ENCODE measurements at places on chromosomes 4 and X.

DNA sequence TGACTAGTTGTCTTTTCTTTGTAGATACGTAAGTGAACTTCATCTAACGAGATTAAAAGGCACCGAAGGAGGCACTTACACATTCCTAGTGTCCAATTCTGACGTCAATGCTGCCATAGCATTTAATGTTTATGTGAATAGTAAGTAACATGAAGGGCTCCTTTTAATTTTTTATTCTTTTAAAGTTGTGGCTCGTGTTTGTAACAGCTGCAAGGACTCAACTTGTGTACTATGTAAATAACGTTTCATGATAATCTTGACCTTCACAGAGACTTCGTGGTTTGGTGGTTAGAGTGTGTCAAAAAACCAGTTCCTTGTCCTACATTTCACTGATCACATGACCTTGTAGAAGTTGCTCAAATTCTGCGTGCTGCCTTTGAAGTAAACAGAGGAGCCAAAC, 51.6 kb downstream of the KIT start:
- DNase-seq: no peak

GRCh38 chr4:188657365-188657764, 518.1 kb downstream of the TRIML1 start:
- DNase-seq: no peak

DNA sequence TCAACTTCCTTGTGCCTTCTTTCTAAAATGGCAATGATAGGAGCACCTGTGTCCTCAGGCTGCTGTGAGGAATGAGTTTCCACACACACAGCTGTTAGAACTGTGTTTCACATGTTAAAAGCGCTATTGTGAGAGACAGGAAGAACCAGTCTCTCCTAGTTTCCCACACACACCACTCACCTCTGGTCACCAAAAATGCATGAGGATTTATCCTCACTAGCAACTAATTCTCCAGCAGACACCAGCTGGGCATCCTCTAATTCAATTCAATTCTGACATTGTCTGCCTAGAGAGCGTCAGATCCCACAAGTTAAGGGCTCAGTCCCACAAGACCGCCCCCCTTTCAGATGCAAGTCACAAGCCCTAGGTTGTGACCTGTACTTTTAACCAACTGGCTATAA, 29.0 kb upstream of the SLC2A9 start:
- no peak for DNase-seq

GRCh38 chr4:19748519-19749479, 502.9 kb upstream of the SLIT2 start:
- no peak for DNase-seq

DNA sequence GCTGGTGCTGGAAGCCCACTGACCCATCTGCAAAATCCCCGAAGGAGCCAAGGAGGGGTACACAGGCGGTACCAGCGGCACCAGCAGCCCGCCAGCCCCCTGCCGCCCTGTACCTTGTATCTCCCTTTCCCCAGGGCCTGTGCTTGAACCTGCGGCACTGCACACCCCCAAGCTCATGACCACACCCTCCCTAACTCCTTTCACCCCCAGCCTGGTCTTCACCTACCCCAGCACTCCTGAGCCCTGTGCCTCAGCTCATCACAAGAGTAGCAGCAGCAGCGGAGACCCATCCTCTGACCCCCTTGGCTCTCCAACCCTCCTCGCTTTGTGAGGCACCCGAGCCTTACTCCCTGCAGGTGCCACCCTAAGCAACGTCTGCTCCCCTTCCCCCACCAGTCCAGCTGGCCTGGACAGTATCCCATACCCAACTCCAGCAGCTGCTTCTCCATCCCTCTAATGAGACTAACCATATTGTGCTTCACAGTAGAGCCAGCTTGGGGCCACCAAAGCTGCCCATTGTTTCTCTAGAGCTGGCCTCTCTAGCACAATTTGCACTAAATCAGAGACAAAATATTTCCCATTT, 94.9 kb downstream of the LARP1B start:
- no peak for DNase-seq

DNA sequence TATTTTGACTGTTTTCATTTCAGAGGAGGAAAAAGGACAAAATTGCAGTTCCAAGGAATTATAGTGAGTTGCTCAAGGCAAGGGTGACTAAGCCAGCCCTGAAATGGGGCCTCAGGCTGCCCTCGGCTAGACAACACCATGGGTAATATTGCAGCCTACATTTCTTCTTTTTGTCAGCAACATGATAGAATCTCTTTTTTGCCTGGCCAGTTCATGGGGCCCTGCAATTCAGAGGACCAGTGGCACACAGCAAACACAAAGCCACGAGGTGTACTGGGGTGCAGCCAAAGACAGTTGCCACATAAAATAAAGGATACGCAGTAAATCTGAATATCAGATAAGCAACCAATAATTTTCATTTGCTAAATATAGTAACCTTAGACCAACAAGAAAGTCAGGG, 41.8 kb downstream of the RBM47 start:
- DNase-seq: no peak

GRCh38 chr4:153764601-153765368, 5.0 kb upstream of the RNF175 start:
- DNase-seq: no peak

DNA sequence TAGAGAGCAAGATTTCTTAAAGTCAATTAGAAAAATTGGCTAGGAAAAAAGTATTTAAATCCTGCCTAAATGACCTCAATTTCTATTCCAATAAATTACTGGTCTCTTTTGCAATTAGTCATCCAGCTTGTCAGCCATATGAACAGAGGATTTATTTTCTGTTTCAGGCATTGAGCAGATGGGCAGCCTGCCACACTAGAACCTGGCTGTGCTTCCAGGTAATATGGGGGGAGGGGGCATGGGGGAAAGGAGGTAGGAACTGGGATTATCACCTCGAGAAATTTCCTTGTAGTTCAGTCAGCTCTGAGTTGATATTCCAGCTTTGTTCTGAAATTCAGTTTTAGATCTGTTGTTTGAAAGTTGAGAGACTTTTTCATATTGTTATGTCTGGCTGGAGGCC, 206.3 kb upstream of the LCORL start:
- DNase-seq: no peak

- DNase-seq: no peak
Observed at GRCh38 chr4:127080141-127080540, 552.6 kb upstream of the INTU start.

DNA sequence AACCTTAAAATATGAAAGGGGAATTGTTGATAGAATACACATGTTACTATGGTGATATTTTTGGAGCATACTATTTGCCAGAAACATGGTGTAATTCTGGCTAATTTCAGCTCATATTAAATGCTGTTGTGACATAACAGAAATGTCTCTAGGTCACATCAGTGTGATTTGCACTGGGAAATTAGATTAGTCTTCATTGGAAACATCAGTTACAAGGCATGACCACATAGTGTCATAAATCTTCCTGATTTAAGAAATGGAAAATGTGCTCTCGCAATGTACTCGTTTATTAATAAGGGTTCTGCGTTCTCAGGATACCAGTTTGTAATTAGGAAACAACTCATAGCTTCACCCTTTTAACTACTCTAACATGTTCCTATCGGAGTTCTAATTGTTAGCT, 72.9 kb upstream of the GYPA start:
- no peak for DNase-seq

- no peak for DNase-seq
Observed at GRCh38 chrX:130196466-130196865, 24.7 kb downstream of the RAB33A start.

- no peak for DNase-seq
Observed at GRCh38 chr4:26682436-26682835, 98.6 kb downstream of the TBC1D19 start.

GRCh38 chr4:140571620-140572019, 2.9 kb upstream of the UCP1 start:
- no peak for DNase-seq

- DNase-seq: no peak
Observed at GRCh38 chrX:67917421-67918010, 373.7 kb downstream of the AR start.

- DNase-seq: no peak
Observed at GRCh38 chr4:137345597-137345996, 186.7 kb downstream of the PCDH18 start.

GRCh38 chr4:4341861-4342650, 44.8 kb upstream of the NSG1 start:
- DNase-seq: no peak

DNA sequence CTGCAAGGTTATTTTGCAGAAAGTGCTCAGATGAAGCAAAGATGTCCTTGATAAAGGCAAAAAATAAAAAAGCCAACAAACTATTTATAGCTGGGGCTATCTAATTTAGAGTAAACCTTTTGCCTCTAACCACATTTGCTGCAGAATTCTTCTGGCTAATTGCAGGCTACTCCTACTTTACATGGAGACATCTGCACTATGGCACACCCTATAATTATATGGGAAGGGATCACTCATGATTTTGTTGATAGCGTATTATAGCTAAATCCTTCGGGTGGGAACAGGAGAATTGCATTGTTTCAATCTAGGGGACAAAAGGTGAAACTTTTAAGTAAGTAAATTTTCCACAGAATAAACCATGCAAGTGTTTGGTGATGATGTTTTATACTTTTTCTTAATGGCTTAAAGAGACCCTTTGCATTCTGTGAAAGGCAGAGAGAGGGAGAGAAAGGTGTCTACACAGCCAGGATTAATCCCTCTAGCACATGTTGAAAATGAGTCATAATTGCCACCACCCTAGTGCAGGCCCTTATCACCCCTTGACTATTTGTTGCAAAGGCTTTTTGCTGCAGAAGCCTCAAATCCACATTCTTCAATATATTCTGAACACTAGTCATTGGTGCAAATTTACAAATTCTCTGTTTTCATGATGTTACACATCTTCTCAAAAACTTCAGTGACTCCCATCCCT, 221.3 kb upstream of the BMP3 start:
- DNase-seq: no peak

DNA sequence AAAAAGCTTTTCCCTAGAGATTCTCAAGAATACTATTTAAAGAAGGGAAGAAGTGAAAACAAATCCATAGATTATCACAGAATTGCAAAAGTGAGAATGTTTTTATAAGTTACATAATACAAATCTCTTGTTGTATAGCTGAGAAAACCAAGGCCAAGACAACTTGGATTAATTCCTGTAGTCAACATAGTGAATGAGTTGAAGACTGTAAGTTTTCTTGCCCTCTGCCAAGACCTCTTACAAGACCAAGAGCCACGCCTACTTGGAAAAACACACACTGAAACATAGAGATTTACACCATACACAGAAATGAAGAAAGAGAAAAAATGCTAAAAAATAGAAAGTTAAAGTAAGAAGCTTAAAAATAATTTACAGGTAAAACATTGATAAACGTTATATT, 2024.0 kb downstream of the PCDH7 start:
- DNase-seq: no peak

DNA sequence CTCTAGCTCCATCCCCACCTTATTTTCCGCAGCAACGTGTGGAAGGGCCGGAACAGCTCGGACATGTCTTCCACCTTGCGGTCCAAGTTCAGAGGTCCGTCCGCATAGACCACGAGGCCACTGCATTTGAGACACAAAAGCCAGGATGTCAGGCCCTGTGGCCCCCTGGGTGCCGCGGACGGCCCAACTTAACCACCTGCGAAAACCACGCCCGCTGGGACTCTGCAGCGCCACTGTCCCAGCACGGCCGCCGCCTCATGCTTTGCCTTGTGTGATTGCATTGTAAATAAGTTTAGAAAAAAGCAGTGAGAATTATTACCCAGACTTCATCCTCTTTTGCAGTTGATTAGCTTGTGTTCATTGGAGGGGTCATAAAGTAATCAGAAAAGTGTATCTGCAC, 58.2 kb upstream of the MXD4 start:
- no peak for DNase-seq

GRCh38 chrX:24375600-24376131, 15.2 kb downstream of the SUPT20HL1 start:
- no peak for DNase-seq

GRCh38 chrX:31126205-31126604, 54.4 kb upstream of the FTHL17 start:
- DNase-seq: no peak

GRCh38 chr4:184024637-184025036, 119.5 kb downstream of the STOX2 start:
- no peak for DNase-seq

DNA sequence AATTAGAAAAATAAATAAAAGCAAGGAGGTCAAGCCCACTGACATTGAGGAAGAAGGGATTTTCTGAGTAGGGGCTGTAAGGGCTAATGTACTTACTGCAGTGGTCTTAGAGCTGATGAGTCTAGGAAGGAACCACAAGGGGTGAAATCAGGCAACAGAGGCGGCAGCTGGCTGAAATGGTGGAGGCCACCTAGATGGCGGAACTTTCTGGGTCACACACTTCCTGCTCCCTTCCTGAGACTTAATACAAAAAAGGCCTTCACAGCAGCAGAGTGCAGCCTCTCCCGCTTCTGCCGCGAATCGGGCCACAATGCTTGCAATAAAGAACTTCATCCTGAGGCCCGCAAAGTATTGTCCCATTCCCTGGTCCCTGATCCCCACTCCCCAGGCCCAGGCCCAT, 15.4 kb downstream of the SNX12 start:
- no peak for DNase-seq

DNA sequence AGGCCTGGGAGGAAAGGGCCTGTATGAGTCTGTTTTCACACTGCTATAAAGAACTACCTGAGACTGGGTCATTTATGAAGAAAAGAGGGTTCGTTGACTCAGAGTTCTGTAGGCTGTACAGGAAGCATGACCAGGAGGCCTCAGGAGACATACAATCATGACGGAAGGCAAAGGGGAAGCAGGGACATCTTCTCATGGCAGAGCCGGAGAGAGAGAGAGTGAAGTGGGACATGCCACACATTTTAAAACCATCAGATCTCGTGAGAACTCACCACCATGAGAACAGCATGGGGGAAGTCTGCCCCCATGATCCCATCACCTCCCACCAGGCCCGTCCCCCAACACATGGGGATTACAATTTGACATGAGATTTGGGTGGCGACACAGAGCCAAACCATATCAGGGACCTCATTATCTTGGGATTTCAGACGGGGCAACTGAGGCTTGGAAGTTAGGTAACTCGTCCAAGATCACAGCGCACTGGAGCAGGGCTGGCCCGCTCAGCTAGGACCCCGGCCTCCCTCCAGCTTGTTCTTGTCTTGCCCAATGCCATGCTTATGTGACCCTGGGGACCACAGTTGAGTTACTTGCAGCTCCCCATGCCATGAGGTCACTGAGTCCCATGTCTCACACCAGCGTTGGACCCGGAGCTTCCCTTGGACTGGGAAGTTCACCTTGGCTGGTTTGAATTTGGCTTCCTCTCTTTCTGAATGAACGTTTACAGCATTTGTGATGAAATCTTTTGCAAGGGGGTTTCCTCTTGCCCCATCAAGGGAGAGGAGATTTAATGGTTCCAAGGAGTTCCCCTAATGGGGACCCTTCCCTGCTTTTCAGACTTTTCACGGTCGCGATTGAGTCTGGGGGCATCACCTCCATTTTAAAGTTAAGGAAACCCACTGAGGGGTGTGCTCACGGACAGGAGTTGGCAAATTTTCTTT, 18.1 kb downstream of the HTRA3 start:
- DNase-seq: no peak

- DNase-seq: no peak
Observed at GRCh38 chr4:35934320-35934981, 309.9 kb downstream of the ARAP2 start.

DNA sequence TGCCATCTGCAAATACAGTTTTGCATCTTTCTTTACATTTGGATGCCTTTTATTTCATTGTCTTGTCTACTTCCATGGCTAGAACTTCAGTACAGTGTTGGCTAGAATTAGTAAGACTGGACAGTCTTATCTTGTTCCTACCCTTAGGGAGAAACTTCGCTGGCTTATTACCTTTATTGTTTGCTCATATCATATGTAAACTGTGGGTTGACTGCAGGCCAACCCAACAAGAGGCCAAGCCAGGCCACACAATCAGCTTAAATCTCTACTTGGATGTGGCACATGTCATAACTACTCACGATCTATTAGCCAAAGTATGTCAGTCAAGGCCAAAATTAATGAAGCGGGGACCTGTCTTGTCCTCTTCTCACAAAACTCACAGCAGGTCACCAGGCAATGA, 144.1 kb downstream of the THOC2 start:
- DNase-seq: no peak
